CD4-positive, alpha-beta T cell treated with Interferon gamma for 1 hour (primary cell): ENCODE measurements at places on chromosomes 5 and 9.

DNA sequence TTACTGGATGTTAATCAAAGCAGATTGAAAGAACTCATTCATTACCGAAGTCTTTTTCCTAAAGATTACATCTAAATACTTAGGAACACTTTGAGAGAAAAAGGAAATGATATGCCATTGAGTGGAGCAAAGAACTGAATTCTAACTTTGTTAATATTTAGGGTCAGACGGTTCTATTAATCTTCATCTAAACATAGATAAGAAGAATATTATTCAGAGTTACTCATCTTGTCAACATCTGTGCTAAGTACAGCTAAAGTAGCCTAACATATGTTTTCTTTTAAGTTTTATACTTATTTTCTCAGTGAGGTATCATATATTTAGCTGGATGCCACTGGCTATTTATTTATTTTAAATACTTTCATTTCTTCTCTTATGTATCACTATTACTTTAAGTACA lies 1763.7 kb downstream of the EFNA5 start:
- DNase-seq: no peak

DNA sequence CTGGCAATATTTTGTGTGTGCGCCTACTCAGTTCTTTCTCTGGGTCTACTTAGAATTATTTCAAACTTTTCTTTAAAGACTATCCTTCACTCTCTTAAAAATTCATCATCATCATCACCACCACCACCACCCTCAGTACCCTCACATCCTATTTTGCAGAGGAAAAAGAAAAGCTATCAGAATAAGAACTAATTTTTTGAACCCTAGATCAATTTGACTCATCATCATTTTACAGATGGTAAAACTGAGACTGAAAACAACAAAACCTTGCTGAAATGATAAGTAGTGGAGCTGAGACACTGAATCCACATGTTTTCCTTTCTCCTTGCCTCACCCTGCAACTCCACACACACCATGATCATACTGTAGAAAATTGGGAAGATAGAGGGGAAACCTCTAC lies 119.3 kb downstream of the SSBP2 start:
- no peak for DNase-seq

DNA sequence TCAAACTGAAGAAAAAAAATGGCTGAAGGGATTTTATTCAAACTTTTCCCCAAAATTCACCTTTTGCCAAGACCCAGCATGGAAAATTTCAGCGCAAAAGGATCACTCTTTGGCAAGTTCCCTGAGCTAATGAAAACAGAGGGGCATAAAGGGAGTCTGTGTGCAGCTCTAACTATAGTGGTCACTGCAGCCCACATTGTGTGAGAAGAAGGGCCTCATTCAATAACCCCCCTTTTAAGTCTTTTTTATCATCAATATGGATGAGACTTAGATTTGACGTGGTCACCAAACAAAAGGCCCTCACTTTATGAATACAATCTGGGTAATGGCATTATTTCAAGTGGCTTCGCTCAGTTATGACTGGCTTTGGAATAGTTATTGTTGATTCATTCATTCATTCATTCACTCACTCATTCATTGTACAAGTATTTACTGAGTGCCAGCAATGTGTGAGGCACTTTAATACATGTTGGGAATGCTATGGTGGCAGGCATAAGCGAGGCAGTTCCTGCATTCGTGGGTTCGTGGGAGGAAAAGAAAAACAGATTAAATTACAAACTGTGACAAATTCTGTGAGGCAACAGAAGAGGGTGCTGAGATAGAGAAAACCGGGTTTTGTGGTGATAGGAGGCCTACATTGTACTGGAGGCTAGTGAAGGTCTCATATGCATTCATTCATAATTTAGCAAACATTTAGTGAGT lies 145.7 kb upstream of the KLF4 start:
- no peak for DNase-seq

DNA sequence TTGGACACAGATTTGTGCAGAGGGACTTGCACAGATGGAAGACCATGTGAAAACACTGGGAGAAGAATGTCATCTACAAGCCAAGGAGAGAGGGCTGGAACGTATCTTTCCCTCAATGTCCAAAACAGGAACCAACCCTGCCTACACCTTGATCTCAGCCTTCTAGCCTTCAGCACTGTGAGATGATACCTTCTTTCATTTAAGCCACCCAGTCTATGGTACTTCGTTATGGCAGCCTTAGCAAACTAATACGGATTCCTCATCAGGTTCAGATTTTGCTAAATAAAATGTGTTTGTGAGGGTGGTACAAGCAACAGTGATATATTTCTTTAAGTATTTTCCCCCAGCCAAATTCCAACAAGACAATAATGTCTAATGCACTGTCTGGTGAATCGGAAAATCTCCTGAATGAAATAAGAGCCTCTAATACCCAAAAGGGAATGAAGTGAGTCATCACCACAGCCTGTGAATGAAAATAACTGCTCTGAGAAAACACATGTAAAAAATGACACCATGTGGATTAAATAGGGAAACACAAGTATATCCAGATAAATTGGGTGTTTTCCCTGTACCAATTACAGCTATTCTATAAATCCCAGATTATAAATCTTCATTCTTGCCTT lies 182.8 kb upstream of the TARS1 start:
- DNase-seq: no peak

- DNase-seq: no peak
Observed at GRCh38 chr5:79694652-79695051, 5.0 kb downstream of the CMYA5 start.

DNA sequence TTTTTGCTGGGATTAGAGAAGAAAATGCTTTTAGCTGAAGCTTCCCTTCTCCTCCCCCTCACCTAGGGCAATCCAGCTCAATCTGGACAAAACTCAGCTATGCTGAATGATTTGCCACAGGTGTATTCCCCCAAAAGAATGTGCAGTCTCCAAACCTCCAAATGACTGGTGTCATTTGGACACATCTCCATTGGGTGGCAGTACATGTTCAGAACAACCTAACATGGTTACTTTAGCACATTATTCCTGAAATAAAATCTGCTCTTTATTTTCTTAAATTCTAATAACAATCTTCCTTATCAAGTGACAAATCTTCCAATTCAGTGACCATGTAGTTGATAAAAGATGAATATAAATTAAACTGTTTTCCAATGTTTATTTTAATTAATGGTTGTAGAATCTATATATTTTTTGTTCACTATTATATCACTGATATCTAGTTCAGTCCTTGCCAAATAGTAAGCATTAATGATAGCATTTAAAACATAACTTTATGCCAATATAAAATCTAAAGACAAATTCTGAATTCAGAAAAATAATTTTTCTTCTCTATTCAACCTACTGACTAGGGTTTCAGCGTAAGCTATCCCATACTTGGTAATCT lies 61.3 kb upstream of the MOCS2 start:
- DNase-seq: no peak

DNA sequence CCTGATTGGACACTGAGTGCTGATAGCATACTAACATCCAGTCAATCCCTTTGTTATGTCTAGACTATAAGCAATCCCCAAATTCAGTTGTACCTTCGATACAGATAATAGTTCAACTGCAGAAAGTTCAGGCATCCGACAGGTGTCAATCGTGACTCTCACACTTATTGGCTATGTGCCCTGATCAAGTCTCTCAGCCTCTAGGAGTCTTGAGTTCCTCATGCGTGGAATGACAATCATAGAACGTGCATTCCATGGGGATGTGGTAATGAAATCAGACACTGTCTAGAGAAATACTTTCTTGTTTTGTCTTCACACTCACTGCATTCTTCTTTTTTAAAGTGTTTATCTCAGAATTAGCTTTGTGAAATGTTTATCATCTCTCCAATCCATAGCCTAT lies 4.8 kb downstream of the ANKRD34B start:
- no peak for DNase-seq
